Fibroblast of the aortic adventitia (primary cell): ENCODE measurements at places on chromosomes 12 and 14. TPM values are rescaled to one million over a fixed set of nuclear protein-coding genes. Genes with fewer than 3 reads are reported as not detected.
A peak's percentile ranks its signal among the peaks of the same experiment; 100 is the strongest.

- DNase-seq = no peak
These were observed 21.1 kb upstream of the WDR89 start for GRCh38 chr14:63662776-63663175.

- DNase-seq = peak; percentile 58
These were observed 903 bp upstream of the PPP4R3A start for GRCh38 chr14:91511043-91511383.

DNA sequence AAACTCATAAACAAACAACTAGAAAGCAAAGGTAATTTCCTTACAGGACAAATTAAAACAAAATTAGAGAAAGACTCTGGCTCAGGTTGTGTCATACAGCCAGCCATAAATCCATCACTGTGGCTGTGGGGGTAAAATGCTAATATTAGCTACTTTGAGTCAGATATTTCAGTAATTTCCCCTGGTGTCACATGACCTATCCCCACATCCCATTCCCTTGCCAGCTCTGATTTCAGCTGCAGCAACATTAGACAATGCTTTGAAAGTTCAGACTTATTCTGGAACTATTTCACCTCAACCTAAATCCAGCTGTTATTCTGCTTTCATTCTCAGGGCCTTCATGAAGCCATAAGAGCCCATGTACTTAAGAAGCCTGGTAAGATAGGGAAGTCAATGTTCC lies 55.3 kb downstream of the RPL10L start:
- DNase-seq = no peak

The TMEM229B gene
- total RNA-seq = 0.81 and 1.8 TPM in 2 replicates

DNA sequence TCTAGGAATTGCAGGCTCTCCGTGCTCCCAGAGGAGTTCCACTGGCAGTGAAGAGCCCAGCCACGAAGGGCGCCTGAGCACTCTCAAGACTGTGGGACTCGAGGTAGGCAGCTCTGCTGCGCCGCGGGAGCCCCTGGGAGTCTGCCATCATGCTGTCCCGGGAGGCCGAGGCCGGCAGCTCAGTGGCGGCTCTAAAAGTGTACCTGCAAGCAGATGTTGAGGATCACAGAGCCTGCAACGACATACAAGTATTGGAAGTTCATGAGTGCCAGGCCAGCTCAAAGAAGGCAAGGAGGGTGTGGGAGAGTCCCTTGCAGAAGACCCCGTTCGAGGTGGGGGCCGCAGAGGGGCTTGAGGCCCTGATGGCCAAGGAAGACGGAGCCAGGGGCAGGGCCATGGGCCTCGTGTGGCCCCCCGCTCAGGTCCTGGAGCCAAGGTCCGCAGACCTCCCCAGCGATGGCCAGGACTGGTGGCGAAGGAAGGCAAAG lies 62.7 kb downstream of the MUCL1 start:
- DNase-seq = no peak

The FAM186B gene
- 0.45 and 2.7 TPM in 2 replicates for total RNA-seq
